Ovary (tissue), 10 donors: ENCODE measurements at places on chromosomes 2 and 18. TPM values are rescaled to one million over a fixed set of nuclear protein-coding genes. Genes with fewer than 3 reads are reported as not detected.

TDRD15 gene
- polyA plus RNA-seq = not detected

DHRS9 gene
- polyA plus RNA-seq = 0.54 TPM

MPP4 gene
- polyA plus RNA-seq = 0.04 TPM

ADGRF3 gene
- polyA plus RNA-seq = 0.06 TPM

CD207 gene
- polyA plus RNA-seq = 0.35 TPM

THOC1 gene
- 19.3 TPM for polyA plus RNA-seq

FAM237A gene
- not detected for polyA plus RNA-seq

GAL3ST2 gene
- 0.05 TPM for polyA plus RNA-seq

DNA sequence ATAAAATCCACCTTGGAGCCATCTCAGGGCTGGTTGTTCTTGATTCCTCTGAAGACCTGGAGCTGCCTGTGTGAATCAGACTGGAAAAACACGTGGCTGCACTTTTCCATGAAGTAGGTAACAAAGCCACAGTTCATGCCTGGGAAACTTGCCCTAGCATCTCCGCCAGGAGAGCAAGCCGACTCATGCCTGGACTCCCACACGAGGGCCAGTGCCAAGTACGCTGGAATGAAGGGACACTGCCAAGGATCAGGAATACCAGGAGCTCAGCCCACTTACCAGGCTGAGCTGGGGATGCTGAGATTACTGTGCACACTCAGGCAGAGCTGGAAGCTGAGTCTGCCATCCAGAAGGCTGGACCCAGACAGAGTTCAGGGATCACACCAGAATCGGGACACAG is 10.9 kb upstream of the FHL2 start:
- peak; percentile 91 for DNase-seq

GRCh38 chr2:72846171-72847095 is 20.6 kb upstream of the EXOC6B start:
- no peak for DNase-seq

DNA sequence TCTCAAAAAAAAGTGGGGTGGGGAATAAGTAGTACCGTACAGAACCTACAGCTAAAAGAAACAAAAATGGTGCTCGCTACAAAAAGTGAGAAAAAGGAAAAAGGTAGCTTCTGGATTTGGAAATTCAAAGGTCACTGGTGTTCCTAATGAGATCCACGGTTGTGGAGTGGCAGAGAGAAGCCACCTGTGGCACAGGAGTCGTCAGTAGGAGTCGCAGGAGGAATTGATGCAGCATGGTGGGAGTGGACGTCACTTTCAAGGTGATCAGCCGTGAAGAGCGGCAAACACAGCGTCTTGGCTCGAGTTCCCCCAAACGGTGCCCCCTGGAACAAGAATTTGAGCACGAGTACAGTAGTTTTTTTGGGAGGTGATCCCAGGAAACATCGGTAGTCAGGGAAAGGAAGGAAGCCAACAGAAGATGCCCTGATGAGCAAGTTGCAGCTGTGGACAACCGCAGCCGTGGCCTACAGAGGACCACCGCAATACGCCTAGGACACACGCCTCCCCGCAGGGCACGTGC is 1.4 kb upstream of the TTL start:
- DNase-seq = no peak

DNA sequence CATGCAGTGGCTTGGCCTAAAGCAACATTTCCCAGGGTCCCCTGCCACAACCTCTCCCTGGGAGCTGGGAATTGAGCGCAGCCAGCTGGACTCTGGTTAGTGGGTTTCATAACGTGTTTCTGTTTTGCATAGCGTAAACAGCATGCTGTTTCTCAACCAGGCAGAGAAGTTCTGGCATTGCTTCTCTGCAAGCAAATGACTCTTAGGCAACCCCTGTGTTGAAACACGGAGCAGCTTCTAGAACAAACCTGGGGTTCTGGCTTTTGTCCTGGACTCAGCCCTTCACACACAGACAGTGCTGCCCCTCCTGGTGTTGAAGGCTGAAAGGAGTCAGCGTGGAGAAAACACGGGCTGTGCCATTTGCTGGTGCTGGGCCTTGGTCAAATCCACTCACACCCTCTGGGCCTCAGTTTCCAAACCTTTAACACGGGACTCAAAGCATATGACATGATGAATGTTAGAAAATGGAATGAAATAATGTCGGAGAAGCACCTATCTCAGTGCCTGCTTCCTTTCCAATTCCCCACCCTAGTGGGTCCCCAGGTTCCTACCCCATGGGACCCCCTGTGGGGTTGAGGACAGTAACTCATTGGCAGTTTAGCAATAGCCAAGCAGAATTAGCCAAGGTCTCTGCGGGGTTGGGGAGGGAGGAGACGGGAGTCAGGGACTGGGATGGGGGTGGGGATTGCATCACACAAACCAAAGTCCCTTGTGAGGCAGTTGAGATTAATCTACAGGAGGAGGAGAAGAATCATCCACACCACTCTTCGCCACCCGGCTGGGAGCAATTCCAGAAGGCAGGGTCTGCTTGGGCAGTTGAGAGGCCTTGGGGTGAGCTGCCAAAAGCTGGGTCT is 30.2 kb upstream of the IL1R2 start:
- peak; percentile 94 for DNase-seq

GRCh38 chr2:64626963-64627760 is 26.6 kb downstream of the SERTAD2 start:
- no peak for DNase-seq

DNA sequence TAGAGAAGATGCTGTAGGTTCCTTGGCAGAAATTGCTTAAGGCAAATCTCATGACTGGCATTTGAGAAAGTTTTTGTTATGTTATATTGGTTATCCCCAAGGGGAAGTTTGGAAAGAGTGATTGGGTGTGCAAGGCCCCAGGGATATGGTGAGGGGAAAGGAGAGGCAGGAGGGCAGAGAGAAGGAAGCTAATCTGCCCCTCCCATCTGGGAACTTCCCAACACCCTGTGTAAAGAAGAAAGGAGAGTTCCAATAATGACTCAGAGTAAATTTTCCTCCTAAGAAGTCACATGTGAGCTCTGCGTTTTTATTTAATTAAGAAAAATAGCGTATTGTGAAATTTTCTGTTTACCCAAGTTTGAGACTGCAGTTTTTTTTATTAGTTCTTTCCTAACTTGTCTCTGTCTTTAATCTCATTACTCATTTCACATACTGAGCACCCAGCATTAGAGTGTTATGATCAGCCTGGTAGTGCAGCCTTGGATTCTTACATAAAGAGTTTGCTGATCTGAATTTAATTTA is 3.1 kb upstream of the KYNU start:
- no peak for DNase-seq

DNA sequence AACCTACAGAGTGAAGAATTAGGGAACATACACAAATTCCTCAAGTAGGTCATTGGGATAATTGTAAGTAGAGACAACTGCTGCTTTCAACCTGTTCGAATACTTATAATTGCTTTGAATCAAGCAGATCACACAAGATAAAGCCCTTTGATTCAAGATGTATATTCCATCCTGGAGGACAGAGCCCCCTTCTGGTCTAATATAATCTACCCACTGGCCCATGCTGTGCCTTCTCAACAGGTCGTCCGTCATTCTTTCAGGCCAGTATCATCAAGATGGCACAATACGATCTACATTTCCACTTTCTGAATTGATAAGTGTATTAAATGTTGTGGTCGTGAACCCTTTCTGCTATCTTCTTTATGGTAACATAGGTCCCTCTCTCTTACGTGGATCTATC is 387.0 kb upstream of the CDH19 start:
- DNase-seq = no peak

DNA sequence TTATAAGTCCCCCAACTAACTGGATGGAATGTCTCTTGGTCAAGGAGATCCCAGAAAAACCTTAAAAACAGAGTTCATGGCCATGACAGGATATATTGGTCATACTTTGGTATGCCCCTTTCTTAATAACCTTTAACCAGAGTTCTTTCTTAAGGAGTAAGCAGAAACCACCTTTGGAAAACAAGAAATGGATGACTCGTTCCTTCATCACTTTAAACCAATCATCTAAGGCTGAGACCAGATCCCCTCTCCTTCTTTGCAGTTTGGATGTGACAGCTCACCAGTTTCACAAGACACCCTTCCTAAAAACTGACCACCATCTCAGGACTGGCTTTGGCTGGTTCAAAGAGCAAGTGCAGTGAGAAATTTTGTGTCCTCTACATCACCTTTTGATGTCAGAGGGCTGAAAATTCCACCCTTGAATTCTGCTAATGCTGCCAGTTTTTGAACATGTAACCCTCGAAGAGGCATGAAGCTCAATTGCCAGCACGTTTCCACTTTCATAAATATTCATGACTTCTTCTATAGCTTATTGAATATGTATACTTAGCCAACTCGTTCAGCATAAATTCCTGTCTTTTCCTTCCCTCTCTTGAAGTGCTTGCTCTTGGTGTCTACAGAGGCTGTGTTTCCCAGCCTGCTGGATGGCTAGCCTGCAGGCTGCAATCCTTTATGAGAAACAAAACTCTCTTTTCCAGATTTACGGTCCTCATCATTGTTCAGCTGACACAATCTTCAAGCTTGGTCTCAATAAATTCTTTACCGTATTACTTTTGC is 1323.5 kb upstream of the TMEFF2 start:
- no peak for DNase-seq

DNA sequence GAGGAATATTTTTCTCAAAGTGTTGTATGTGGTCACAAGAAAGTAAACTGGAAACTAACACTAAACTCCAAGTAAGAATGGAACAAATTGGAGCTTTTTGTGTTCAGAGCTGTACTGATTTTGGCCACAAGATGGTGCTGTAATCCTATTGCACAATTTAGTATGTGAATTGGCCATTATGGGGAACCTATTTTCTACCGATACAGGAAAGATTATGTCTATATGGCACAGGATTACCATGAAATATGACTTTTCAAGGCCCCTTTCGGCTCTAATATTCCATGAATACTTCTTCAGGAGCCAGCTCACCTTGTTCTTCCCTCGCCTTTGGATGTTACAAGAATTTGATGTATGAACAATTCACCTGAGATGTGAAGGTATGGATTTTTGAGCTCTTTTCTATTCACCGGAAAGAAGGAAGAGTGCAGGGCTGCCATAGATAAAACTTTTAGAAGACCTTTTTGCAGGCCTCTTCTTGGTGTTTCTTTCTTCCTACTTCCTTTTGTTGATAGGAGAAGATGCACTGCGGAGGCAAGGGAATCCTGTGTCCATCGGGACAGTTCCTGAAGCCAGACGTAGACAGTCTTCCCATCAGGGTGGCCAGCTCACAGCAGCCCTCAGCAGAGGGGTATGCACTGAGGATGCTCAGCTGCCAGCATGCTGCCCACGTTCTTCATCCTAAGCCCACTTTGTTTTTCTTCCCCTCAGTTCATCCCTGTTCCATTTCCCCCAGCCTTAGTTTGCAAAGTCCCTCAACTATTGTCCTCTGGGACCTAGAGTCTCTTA is 13.3 kb downstream of the MRPL44 start:
- no peak for DNase-seq

- DNase-seq = no peak
These were observed 56.9 kb downstream of the CTIF start for GRCh38 chr18:48595703-48596218.

- no peak for DNase-seq
These were observed 92.1 kb downstream of the CDH19 start for GRCh38 chr18:66511792-66512191.
